ENCODE measurements at places on chromosomes 1 and 21.

DNA sequence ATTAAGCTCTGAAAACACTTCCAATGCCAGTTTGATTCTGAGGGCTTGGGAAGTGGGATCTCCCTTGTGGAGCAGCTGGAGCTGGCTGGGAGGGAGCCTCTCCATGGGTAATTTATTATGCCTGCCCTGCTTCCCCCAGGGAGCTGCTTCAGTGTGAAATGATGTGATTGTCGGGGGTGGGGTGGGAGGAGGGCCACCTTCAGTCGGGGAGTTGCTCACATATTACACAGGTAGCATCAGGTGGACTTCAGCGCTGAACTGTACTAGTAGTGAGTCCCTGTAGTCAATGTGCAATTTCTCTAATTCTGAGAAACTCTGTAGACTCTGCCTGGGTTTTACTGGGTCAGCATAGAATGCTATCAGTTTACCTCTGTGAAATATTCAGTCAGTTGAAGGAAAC, 12.8 kb downstream of the PLA2G2E start:
- DNase-seq = no peak

DNA sequence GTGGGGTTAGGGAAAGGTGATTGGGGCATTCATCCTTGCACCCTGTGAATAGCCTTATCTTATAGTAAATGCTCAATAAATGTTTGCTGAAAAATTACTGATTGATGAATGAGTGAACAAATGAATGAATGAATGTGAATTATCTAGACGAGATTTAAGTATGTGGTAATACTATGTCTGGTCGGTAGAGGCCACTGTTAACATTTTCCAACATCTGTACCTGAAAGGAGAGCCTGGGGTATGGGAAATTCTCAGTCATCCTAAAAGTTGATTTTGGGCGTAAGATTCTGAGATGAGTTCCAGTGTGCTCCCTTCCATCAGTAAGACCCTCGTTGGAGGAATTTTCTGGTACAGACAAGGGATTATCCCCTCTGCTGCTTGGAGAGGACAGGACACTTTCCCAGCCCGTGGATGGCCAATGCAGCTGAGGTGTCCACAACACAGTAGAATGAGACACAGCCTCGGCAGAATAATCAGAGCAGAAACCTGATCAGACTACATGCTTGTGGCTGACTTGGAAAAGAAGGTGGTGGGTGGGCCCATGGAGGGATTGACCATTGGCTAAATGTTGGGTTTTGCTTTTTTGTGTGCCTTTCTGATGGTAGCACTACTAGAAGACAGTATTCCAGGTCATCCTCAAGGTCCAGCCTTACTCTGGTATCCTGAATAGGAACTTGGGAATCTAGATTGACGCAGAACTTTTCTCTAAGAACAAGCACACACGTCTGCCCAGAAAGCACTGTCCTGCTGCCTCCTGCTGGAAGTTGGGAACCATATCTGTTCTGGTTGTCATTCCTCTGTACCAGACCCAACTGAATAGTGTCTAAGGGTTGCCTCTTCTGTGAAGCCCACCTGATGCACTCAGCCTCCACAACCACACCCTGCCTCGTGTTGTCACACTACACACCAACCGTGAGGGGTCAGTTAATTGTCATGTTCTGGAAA, 262.0 kb downstream of the TNR start:
- no peak for DNase-seq

- no peak for DNase-seq
These were observed 72.9 kb downstream of the SETD4 start for GRCh38 chr21:35987475-35987874.

GRCh38 chr1:156086256-156086662, 4.0 kb upstream of the MEX3A start:
- no peak for DNase-seq

DNA sequence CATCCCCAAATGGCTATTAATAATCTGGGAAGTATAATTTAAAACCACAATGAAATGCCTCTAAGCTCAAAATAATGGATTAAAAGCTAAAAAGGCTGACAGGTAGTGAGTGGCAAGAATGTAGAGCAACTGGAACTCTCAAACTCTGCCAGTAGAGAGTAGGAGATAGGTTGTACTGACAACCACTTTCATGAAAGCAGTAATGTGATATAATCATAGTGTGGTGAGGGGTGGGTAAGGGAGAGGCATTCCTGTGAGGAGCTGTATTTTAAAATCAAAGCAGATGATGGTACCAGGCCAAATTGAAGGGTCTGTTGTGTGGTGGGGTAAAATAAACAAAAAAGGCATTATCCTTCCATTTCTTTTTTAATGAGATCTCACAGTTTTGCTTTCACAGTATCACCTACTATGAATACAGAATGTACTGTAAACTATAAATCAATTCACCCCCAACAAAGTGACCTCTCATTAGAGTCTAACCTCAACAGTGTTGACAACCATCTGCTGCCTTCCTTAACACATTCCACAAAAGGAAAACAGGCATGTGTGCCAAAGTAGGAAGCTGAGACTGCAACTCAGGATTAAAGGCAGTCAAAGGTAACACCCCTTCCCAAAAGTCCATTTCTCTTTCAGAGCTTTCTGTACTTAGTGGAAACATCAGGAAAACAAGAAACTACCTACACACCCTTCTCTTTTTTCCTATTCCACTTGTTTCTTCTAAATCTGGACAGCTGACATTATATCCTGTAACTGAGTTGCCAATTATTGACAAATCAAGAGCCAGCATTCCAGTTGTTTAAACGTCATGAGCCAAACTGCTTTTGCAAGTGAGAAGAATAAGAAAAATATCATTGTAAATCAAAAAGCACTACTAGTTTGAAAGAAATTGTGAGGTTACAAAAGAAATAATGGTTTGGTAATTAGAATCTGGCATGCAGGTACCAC, 130.8 kb downstream of the FAF1 start:
- no peak for DNase-seq

DNA sequence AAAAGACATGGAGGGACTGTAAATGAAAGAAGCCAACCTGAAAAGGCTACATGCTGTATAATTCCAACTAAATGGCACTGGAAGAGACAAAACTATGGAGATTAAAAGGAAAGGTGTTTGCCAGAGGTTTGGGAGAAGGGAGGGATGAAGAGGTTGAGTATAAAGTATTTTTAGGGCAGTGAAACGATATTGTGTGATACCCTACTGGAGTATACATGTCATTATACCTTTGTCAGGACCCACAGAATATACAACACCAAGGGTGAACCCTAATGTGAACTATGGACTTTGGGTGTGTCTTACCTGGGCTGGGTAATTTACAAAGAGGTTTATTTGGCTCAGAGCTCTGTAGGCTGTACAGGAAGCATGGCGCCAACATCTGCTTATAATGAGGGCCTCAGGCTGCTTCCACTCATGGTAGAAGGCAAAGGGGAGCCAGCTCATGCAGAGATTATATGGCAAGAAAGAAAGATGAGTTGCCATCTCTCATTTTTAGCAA, 73.4 kb downstream of the CD2 start:
- no peak for DNase-seq

DNA sequence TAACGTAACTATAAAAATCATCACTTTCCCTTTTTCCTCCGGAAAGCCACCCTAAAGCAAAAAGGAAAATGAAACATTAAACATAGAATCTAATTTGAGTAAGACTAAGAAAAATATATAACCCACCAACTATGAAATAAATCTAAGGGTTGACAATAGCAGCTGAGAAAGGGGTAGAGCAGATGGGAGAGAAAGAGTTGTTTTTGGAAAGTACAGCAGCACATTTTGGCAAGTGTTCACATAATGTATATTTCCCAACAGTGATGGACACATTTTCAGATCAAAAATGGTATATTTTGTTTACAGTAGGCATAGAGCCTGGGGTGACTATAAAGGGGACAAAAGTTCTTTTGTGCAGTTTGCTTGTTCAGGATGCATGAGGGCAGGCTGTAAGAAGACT, 1287.4 kb upstream of the B3GALT2 start:
- DNase-seq = no peak

DNA sequence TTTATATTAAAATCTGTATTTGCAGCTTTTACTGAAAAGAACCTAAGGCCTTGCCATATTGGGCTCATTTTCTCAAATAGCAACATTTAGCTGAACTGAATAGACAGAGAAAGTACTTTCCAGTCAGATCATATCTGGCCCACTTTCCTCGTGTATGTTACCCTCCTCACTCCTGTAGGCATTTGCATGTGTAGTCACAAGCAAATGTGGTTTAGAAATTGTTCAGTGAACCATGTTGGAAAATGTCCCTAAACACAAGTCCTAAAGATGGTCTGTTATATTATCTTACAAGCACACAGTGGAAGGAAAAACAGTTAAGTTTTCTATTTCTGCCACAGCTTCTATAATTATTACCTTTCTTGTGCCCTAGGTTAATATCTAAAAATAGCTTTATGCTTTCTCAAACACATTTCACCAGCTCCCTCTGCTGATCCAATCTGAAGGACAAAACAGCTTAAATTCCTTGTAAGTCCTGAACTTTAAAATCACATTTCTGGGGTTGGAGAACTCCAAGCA, 606 bp upstream of the FMO4 start:
- no peak for DNase-seq

DNA sequence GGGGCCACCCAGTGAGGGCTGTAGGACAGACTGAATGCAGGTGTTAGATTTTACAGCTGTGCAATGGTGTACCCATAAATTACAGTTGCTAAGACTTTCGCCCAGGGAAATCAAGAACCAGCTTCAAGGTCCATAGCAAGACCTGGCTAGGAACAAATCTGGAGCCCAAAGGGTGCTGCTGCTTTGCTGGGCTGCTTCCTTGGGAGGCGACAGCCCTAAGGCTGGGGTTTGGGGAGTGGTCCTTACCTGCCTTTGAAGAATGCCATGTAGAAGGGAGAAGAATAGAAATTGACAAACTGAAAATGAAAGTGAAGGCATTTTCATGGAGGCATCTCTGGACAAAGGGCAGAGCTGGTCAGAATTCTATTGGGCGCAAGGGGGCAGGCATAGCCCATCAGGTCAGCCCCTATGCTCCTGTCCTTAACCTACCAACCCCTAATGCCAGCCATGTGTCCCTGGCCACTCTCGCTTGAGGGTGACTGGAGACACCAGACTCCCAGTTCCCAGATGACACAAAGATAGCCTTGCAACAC, 7.6 kb upstream of the ARHGEF19 start:
- DNase-seq = no peak

- DNase-seq = no peak
These were observed 1030.9 kb downstream of the AMY1C start for GRCh38 chr1:104780470-104781078.

GRCh38 chr21:44930543-44930981, 9.3 kb upstream of the SLX9 start:
- DNase-seq = no peak

- DNase-seq = no peak
These were observed 65.2 kb upstream of the PRKACB start for GRCh38 chr1:84078842-84079202.

DNA sequence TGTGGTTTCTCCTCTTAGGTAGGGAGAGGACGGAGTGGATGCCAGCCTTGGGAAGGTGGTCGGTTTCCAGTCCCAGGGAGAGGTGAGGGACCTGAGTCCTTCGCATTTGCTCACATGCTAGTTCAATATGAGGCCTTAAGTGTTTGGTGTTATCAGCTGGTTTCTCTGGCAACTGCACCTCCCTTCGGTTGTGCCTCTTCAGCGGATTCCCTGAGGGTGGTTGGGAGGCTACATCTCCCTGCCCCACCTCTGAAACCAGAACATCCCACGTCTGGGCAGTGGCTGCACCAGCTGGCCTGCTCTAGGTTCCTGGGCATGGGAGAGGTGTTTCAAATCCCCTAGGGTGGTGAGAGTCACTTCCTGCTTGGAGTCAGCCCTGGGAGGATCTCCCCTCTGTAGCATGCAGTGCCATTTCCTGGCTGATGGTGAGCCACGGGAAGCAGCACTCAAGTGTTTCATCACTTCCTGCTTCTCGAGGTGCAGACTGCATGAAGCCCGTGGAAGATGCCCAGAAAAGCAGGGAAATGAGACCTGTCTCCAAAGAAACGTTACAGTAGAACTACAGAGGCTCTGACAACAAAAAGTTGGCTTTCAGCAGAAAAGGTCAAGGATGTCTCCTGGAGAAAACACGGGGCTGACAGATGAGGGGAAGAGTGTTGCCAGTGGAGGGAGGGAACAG, 4.5 kb downstream of the TMEM125 start:
- no peak for DNase-seq

- DNase-seq = no peak
These were observed 3.4 kb upstream of the MYBPH start for GRCh38 chr1:203178821-203179666.

DNA sequence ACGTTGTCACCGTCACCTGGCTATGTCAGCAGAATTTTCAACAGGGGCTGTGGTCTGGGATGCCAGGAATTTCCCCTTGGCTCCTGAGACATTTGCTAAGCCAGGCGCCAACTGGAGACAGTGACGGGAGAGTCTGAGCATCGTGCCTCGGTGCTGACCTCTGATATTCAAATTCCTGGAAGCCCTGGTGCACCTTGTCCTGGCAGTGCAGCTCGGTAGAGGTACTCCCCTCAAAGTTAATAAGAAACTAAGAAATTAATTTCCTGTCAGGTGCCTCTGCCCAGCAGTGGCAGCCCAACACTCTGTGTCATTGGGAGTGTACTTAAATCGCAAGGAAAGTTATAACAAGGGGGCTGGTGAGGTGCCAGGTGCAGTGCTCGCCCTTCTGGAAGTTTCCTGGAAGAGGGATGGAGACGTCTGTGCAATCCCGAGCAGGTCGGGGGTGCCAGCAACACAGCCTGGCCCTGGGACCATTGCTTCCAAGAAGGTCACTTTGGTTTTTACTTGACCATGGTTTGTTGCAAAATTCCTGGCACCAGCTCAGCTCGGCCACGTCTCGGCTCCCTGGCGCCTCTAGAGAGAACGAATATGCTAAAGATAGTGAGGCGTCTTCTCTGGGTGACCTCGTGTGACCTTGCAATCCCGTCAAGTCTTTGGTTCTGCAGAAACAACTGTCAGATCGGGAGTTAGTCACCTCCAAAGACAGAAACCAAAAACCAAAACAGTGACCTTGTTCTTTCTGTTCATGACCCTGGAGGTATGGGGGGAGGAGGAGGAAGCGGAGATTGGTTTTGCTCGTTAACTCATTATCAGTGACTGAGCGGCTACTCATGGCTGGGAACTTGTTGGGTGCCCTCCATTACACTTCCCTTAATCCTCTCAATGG, 149.5 kb upstream of the VAMP3 start:
- no peak for DNase-seq

DNA sequence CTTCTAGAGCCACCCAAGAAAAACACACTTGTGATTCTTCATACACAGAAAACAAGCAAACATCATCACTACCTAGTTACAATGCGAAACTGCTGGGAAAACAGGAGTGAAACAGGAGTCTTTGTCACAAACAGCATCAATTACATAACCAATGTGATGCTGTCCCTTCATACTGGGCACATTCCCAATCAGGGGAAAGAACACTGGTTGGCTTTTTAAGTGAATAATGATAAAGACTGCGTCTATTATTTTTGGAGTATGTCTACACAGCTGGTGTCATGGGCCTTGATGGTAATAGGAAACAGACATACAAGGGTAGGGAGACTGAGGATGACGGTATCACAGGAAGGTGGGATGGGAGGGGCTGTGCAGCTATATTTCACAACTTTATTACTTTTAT, 43.3 kb downstream of the SIPA1L2 start:
- no peak for DNase-seq

DNA sequence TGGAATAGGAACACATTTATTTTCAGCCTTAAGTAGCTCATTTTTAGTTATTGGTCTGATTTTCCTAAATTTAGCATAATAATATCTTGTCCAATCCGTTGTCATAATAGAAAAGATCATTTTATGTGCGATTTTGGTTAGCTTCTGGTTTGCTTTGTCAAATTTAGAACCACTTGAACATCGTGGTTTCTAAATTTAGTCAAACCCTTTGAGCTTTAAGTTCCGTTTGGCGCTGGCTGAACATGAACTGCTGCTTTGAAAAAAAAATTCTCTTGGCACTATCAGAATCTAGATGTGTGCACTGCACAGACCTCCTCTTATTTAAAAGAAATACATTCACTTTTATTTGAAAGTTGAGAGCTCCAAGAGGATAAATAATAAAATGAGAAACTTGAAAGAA, 370.6 kb downstream of the PTPRC start:
- no peak for DNase-seq

Measured in stimulated activated CD4-positive, alpha-beta T cell treated with anti-CD3 and anti-CD28 coated beads, Interleukin-1b, Interleukin-23, amount 100 ng/mL, for 1 hour (primary cell).